ENCODE measurements at places on chromosomes 5 and 9.
A peak's percentile ranks its signal among the peaks of the same experiment; 100 is the strongest.

- no peak for DNase-seq
Observed at GRCh38 chr5:74289238-74289637, 351.3 kb downstream of the ENC1 start.

DNA sequence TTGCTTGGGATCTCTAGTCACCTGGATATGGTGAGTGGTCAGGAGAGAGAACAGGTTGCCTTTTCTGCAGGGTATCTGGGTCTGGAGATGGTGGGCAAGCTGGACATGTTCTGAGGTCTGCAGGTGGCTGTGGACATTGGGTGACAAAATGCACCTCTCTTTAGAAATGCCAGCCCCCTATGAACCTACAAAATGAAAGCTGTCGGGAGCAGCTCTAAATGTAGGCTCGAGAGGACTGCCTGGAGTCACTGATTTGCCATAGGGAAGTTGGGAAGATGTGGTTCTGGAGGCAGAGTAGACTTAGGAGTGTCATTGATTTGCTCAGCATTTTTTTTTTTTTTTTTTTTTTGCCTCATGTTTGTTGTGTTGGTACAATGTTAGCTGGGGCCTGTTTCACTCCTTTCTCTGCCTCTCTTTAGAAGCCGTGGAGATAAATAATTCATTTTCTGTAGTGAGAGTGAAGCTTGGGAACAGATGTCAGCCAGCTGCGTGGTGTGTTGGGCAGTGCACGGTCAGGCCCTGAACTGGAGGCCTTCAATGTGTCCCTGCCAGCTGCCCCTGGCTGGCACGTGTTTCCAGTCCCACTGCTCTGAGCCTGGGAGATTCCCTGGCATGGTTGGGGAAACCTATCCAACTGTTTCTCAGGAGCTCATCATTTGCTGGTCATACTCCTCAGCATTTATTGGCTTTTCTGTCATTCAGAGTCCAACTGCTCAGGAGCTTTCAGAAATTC lies 5.4 kb downstream of the RGS3 start:
- no peak for DNase-seq

DNA sequence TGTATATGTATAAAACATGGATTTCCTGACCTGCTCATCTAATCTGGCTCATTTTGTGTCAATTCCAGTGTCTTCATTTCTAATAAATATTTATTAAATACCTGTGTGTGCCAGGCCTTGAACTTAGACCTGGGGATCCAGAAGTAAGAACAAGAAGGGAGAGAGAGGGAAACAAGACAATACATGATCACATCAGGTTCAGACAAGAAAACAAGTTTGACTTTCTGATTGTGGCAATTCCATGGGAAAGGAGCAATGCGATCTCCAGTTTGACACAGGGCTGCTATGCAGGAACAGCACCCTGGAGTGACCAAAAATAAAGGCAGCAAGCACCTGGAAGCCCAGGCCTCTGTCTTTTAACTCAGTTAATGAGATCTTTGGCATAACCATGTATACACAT lies 198.1 kb upstream of the ACTBL2 start:
- no peak for DNase-seq

DNA sequence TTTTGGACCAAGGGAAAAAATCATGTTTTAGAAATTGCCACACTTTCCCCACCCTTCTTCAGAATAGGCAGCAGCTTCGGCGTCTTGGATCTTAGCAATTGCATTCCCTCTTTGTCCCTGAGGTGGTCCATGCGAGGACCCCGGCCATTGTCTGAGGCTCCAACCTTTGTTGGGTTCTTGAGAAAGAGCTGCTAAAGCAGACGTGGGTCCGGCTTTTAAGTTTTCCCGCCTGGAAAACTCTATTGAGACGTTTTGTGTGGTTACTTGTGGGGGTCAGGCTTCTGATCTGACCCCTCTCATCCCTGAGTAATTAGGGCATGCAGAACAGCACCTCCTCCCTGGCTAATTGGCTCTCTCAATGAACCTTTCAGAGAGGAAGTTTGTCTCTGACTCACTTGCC lies 509.6 kb upstream of the TNC start:
- DNase-seq, result no peak

GRCh38 chr9:90996154-90997065 lies 194.8 kb downstream of the SYK start:
- no peak for DNase-seq

DNA sequence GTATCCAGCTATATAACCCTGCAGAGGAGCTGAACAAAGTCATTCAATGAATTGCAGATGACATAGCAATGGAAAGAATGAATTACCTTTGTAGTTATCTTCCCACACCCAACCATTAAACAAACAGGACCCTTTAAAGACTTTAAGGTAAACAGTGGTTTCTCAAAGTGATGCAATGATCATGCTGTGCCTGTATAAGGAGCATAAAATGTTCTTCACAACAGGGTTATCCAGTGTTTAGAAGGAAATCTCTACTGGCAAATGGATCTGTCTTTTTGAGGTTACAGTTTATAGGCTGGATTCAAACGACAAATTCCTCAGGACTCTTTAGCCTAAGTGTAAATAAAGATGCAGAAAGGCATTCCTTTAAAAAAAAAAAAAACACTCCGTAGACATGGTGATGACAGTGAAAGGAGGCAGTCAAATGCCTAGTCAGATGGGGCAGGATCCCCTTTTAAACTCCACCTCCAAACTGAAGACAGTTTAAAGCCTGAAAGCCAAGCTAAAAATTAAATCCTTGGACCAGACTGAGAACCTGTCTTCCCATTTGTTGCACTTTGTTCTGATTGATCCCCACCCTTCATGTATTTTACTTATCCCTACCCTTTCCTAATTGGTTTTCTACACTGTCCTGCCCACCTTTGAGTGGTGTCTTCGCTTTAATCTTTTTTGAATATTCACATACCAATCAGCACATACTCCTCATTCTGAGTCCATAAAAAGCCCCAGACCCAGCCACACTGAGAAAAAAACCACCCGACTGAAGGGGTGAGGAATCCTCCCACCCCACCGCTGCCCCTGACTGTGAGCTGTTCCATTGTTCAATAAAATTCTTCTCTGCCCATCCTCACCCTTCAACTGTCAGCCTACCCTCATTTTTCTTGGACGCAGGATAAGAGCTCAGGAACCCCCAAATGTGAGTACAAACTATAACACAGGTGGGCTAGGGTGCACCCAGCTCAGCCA lies 761.3 kb upstream of the DMAC1 start:
- no peak for DNase-seq

GRCh38 chr9:6973762-6974161 lies 216.0 kb downstream of the KDM4C start:
- DNase-seq, result no peak

DNA sequence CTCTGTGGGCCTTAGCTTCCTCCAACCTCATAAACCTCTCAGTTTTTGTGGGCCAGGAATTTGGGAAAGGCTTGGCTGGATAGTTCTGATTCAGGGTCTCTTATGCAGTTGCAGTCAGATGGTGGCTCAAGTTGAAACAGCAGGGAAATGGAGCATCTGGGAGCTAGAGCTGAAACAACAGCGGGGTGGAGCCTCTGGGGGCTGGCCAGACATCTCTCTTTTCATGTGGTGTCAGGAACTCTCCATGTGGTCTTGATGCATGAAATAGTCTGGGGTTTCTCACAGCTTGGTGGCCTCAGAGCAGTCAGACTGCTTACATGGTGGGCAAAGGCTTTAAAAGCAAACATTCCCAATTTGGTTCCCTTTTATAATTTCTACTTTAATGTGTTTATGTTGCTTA lies 13.5 kb downstream of the ZNF346 start:
- DNase-seq, result no peak

DNA sequence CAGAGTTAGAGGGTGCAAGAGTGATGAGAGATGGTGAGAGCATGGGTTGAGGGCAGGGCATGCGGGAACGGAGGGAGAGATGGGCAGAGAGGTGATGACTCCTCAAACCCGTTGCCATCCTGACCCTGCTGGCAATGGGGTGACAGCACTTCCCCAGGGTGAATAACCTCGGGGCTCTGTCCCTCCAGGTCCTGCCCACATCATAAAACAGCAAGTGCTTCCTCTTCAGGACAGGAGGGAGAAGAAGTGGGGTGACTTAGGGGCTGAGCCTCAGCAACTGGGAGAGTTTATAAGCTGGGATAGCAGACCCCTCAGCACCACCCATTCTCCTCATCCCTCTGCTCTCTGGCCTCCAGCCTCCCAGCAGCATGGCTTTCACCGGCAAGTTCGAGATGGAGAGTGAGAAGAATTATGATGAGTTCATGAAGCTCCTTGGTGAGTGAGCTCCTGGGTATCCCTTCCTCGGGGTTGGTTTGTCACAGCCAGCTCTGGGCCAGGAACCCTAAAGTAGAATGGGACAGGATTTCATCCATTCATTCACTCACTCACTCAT lies at the start of gene FABP6:
Gene FABP6 (plus strand): TSS at position 317 of the 553 bp plus-strand sequence. CDS start 52 bp downstream, at position 369.
- DNase-seq, result no peak

DNA sequence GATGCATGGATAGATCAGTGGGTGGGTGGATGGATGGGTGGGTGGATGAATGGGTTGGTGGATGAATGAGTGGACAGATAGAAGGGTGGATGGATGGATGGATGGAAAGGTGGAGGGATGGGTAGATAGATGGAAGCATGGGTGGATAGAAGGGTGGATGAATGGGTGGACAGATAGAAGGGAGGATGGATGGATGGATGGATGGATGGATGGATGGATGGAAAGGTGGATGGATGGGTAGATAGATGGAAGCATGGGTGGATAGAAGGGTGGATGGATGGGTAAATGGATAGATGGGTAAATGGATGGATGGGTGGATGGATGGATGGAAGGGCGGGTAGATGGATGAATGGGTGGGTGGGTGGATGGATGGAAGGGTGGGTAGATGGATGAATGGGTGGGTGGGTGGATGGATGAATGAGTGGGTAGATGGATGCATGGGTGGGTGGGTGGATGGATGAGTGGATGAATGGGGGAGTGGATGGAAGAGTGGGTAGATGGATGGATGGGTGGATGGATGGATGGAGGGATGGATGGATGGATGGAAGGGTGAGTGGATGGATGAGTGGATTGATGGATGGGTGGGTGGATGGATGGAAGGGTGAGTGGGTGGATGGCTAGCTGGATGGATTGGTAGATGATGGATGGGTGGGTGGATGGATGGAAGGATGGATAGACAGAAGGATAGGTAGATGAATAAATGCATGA lies 87.7 kb upstream of the ASS1 start:
- DNase-seq, result no peak

- no peak for DNase-seq
Observed at GRCh38 chr5:95907740-95908706, 53.6 kb downstream of the ELL2 start.

DNA sequence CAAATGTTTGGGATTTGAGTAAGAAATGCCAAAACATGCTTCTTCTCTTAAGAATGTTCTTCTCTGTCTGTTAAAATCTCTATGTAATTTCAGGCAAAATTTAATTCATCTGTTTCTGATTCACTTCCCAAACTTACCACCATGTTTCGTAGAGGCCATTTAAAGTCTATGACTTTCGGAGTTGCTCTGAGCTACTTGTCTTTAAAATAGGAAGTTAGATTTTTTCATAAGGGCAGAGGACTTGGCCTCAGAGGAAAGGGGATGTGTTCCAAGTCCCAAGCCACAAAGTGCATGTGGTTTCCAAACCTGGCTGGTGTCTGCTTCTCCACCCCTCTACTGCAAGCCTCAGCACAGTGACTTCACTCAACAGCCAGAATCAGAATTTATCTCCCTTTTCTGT lies 111.3 kb upstream of the ADRA1B start:
- DNase-seq, result peak; percentile 42

GRCh38 chr9:101132801-101133200 lies 104.3 kb downstream of the PLPPR1 start:
- no peak for DNase-seq

DNA sequence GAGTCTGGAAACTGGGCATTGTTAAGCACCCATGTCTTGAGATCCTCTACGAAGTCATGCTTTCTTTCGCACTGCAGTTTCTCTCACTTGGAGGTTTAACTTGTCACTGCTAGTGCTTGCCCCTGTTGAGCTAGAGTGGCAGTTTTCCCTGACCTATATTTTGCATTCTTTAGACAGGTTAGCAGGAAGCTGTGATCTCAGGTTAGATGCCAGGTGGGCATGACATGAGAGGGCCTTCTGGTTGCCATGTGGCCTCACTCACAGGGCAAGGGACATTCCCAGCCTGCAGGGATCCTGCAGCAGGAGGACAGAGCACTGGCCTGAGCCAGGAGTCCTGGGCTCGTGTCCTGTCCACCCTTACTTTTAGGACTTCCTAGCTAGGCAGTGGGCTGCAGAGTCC lies 28.6 kb downstream of the SLC36A1 start:
- DNase-seq, result no peak

GRCh38 chr5:92429646-92430045 lies 1046.5 kb upstream of the ARRDC3 start:
- no peak for DNase-seq

DNA sequence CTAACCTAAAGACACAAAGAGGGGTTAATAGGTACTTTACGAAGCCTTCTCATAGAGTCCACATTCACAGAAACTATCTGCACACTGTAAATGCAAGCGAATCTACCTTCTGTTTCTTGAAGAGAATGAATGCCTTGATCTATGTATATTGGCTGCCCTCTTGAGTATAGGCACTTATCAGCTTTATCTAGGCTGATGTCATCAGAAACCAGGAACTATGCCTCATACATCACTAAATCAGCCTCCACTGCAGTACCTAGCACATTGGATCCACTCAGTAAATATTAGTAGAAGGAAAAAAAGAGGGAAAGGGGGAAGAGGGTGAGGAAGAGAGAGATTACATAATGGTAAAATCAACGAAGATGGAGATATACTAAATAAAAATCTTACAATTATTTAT lies 477.1 kb downstream of the CAAP1 start:
- DNase-seq, result no peak

DNA sequence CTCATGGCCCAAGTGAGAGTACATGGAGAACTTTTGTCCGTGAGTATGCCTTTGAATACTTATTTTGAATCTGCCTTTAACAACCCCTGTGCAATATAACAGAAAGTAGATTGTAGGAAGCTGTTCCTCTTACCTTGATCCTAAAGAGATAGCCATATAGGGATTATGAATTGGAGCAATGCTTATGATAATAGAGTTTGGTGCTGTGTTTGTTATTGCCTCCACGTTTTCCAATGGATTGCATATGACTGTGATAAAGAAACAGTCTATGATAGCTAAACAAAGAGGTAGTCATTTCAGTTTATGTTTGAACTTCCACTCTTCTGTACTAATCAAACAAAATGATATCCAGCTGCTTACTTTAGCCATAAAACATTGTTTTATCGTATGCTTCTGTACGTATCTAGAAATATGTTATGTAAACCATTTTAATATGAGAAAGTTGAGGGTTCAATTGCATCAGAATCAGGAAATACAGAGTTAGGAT lies 199.6 kb upstream of the RGMB start:
- no peak for DNase-seq

- no peak for DNase-seq
Observed at GRCh38 chr5:179051784-179052183, 8.4 kb upstream of the ZNF354C start.

GRCh38 chr9:98795970-98796363 lies 388 bp downstream of the ANKS6 start:
- no peak for DNase-seq
